T-cell (primary cell): ENCODE measurements at places on chromosomes 3 and 15. TPM values are rescaled to one million over a fixed set of nuclear protein-coding genes. Genes with fewer than 3 reads are reported as not detected.

- no peaks in the 10 kb centered on the region for H3K27me3 ChIP-seq
- no peaks in the 10 kb centered on the region for H3K4me1 ChIP-seq
- H3K4me3 ChIP-seq: no peak overlapping the region
Measured at GRCh38 chr3:54047568-54047967, 74.8 kb upstream of the CACNA2D3 start.

Gene MESP1
- not detected for total RNA-seq

- no peaks in the 10 kb centered on the region for H3K27me3 ChIP-seq
- H3K27ac ChIP-seq: no peak overlapping the region
- DNase-seq: no peak
- no peaks in the 10 kb centered on the region for H3K4me1 ChIP-seq
- no peaks in the 10 kb centered on the region for H3K36me3 ChIP-seq
Measured at GRCh38 chr3:99659951-99660350, 21.6 kb downstream of the COL8A1 start.

DNA sequence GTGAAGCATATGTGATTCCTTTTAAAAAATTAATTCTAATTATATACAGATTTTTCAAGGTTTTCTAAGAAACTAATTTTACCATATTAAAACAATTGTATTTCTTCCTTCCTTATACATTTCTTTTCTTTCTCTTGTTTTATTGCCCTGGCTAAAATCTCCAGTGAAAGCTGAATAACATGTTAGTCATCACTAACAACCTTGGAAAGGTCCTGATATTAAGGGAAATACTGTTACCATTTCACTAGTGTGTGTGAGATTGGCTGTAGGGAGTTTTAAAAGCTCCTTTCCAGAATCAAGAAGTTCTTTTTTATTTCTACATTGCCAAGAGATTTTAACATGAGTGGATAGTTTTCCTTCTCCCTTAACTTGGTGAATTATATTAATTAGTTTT, 229.7 kb upstream of the EIF1B start:
- no peak overlapping the region for H3K27ac ChIP-seq
- no peaks in the 10 kb centered on the region for H3K4me1 ChIP-seq
- no peak for DNase-seq

Gene MNS1
- total RNA-seq: not detected

Gene KIF15
- total RNA-seq: 0.82 TPM

DNA sequence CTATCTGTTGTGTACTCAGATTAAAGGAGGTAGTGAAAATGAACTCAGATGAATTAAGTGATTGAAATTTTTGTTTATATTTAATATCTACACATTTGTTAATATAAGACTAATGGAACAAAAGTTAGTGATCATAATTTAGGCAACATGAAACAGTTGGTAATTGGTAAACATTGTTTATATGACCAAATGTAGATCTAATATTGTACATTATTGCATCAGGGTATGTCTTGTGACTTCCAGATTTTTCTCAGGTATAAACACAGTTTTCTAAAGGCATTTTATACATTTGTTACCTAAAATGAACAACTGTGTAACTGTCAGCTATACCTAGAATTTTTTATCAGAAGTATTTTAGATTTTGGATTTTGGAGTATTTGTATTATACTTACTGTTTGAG, 14.8 kb downstream of the GMPS start:
- H3K4me1 ChIP-seq: no peaks in the 10 kb centered on the region
- H3K27me3 ChIP-seq: no peaks in the 10 kb centered on the region
- no peak overlapping the region for H3K4me3 ChIP-seq
- DNase-seq: no peak
- no peaks in the 10 kb centered on the region for H3K36me3 ChIP-seq

- no peaks in the 10 kb centered on the region for H3K36me3 ChIP-seq
- no peaks in the 10 kb centered on the region for H3K27me3 ChIP-seq
- no peak overlapping the region for H3K4me3 ChIP-seq
- H3K4me1 ChIP-seq: no peaks in the 10 kb centered on the region
- no peak overlapping the region for H3K27ac ChIP-seq
Measured at GRCh38 chr3:118495206-118495605, 539.4 kb downstream of the IGSF11 start.

DNA sequence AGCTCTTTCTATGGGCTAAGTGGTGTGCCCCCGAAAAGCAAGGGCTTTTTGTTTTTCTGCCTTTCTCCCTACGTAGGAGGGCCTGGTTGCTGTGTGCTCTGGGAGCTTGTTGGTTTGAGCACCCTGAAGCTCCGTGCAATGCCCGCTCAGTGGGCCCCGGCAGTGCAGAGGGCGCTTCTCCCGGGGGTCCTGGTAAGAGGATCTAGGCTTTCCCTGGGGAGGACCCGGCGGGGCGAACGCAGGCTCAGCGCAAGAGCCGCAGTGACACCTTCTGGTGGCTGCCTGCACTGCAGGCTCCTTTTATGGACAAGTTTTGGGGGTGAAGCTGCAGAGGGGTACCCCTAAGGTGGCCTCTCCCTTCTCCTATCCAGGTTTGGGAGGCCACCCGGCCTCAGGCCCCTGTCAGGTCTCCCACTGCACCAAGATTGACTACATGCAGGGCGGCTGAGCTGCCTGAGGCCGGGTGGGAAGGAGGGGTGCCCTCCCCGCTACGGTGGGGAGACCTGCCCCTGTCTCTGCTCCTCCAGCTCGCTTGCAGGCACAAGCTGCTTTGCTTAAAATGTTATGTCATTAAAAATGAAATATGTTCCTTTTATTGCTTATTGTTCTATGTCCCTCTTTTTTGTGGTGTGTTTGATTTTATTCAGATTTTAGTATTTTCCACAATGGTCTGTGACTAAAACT, 387.9 kb downstream of the GABRG3 start:
- no peak for DNase-seq
- H3K4me3 ChIP-seq: no peak overlapping the region
- peaks cover 5% of the 10 kb centered on the region for H3K27me3 ChIP-seq
- no peaks in the 10 kb centered on the region for H3K4me1 ChIP-seq
- H3K36me3 ChIP-seq: no peaks in the 10 kb centered on the region

GRCh38 chr15:48702569-48703236, 57.2 kb upstream of the FBN1 start:
- H3K4me3 ChIP-seq: no peak overlapping the region
- no peak overlapping the region for H3K27ac ChIP-seq
- DNase-seq: no peak
- H3K4me1 ChIP-seq: no peaks in the 10 kb centered on the region
- no peaks in the 10 kb centered on the region for H3K27me3 ChIP-seq

Gene MYLK
- total RNA-seq: 1.1 TPM

DNA sequence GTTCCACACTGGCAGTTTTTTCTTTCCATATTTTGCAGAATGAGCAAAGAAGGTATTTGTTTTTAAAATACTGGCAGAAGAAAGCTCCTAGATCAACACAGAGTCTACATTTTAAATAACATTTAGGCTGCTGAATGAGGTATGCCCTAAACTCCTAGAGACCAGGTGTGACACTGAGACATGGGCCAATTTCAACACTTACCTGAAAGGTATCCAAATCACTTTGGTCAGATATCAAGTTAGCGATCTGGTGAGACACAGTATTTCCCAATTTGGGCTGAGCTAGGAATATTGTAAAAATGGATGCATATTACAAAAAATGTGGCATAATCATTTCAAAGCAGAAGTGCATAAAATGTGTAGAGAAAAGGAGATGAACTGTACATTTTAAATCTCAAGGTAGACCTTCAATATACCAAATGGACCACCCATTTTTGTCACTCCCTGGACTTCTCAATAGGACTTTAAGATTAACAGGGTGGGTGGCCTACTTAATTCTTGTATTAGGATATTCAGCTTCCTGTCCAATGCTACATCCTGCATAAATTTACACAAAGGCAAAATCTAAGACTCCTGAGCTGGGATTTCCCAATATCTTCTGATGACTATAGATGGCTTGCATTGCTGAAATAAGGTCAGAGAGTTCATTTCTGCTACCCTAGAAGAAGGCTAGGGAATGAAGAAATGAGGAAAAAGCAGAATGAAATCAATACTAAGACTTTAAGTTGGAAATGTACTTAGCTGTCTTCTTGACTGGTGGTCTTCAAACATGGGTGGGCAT, 487.8 kb downstream of the FOXP1 start:
- H3K4me1 ChIP-seq: peaks cover 22% of the 10 kb centered on the region
- H3K27ac ChIP-seq: no peak overlapping the region
- no peak overlapping the region for H3K4me3 ChIP-seq
- peaks cover 24% of the 10 kb centered on the region for H3K36me3 ChIP-seq
- no peaks in the 10 kb centered on the region for H3K27me3 ChIP-seq

- DNase-seq: no peak
- no peak overlapping the region for H3K4me3 ChIP-seq
- no peaks in the 10 kb centered on the region for H3K4me1 ChIP-seq
Measured at GRCh38 chr3:155747946-155748290, 3.0 kb upstream of the PLCH1 start.

Gene CCR8
- 3.0 TPM for total RNA-seq

Gene MED12L
- 0.66 TPM for total RNA-seq

DNA sequence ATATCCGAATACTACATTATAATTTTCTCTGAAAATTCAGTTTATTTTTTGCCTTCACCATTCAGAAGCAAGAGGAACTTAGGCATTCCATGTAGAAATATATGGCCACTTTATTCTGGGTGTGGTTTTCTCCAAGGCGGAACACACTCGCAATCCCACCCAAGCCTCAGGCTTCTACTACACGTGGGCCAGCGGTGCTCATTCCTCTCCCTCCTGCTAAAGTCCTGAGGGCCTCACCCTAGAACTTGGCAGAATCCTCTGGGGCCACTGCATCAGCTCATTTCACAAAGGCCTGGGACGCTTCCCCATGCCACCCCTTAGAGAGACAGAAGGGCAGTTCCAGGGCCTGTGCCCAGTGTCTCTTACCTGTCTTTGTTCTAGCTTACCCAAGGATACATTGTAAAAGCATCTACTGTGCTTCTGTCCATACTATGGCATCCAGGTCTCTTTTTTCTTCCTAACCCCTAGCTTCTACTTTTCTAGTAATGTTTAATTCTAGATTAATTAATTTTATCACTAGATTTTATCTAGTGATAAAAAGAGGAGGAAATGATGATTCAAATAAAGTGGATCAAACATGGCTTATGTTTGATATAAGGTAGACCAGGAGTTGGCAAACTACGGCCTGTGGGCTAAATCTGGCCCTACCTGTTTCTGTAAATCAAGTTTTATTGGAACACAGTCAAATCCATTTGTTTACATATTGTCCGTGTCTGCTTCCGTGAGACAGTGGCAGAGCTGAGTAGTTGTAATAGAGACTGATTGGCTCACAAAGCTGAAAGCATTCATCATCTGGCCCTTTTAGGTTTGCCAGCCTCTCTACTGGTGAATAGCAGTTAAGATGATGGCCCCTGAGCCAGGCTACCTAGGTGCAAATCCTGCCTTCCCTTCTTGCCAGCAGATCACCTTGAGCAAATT, 29.8 kb downstream of the LARS2 start:
- H3K27ac ChIP-seq: no peak overlapping the region
- peaks cover 31% of the 10 kb centered on the region for H3K36me3 ChIP-seq
- no peaks in the 10 kb centered on the region for H3K4me1 ChIP-seq
- no peak overlapping the region for H3K4me3 ChIP-seq
- DNase-seq: no peak
- H3K27me3 ChIP-seq: no peaks in the 10 kb centered on the region

Gene C3orf52
- 2.2 TPM for total RNA-seq

DNA sequence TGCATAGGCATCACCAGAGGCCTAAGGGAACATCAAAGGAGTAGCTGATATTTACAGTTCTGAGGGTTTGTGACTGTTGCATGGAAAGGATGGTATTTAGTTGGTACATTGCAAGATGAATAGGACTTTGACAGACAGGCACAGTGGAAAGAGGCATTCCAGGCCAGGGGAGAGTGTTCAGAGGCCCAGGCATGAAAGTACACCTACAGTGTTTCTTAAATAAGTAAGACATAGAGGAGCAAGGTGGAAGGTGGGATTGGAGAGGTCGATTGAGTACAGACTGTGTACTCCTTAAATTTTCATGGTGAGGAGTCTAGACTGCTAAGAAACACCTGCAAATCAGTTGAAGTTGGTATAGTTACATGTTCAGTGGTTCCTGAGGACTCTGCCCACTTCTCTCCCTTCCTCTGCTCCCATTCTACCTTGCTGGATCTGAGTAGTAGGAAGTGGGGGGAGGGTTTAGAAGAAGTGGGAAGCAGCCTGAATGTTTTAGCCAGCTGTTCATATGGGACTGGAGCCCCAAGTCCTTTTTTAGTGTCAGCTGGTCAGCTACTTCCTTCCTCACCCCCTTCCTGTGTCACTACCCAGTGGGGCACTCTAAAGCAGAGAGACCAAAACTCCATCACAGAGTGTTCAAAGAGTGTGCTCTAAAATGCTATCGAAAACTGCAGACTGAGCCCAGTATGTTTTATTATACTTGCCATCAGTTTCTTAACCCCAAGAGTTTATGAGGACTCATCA, 14.0 kb downstream of the KLHL18 start:
- no peak overlapping the region for H3K4me3 ChIP-seq
- DNase-seq: no peak
- peaks cover 16% of the 10 kb centered on the region for H3K36me3 ChIP-seq
- H3K27me3 ChIP-seq: no peaks in the 10 kb centered on the region
- H3K4me1 ChIP-seq: peaks cover 14% of the 10 kb centered on the region

Gene IL12A
- total RNA-seq: 0.69 TPM

DNA sequence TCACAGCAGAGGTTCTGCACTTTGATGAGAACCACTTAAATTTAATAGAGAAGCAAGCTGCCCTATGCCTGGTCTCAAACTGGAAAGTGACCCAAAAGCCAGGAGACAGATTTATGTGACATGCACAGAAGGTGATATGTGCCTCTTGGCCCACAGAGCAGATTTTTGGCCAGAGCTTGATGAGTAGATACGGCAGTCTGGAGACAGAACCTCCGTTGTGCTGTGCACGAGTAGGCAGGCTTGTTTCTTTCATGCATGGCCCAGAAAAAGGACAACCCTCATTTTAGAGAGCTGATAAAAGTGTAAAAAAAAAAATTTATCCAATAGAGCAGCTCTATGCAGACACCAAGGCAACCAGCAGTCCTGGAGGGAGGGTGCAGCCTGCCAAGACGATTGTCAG, 423.1 kb downstream of the CNTN6 start:
- no peaks in the 10 kb centered on the region for H3K36me3 ChIP-seq
- H3K27me3 ChIP-seq: no peaks in the 10 kb centered on the region
- H3K27ac ChIP-seq: no peak overlapping the region
- H3K4me3 ChIP-seq: no peak overlapping the region
- DNase-seq: no peak
